SK-N-DZ (cell line): ENCODE measurements at places on chromosomes 5 and 9.

GRCh38 chr9:71690689-71691435 is 77.5 kb downstream of the CEMIP2 start:
- DNase-seq: no peak

DNA sequence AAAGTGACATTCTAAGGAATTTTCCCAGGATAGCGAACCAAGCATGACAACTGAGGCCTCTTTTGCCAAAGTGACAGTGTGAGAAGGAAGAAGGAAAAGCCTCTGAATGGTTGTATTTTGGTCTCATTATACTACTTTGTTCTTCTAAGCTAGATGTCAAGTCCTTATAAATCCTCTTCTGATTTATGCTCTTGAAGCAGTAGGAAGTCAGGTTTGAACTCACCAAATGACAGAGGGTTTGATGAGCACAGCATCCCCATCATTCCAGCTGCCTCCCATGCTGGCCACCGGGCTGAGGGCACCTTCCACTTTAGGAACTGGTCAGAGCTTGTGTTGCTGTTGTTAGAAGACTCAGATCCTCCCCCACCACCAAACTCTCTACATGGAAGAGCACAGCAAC is 44.1 kb downstream of the FAM240B start:
- DNase-seq: no peak

GRCh38 chr9:89011683-89012082 is 20.4 kb downstream of the S1PR3 start:
- no peak for DNase-seq

DNA sequence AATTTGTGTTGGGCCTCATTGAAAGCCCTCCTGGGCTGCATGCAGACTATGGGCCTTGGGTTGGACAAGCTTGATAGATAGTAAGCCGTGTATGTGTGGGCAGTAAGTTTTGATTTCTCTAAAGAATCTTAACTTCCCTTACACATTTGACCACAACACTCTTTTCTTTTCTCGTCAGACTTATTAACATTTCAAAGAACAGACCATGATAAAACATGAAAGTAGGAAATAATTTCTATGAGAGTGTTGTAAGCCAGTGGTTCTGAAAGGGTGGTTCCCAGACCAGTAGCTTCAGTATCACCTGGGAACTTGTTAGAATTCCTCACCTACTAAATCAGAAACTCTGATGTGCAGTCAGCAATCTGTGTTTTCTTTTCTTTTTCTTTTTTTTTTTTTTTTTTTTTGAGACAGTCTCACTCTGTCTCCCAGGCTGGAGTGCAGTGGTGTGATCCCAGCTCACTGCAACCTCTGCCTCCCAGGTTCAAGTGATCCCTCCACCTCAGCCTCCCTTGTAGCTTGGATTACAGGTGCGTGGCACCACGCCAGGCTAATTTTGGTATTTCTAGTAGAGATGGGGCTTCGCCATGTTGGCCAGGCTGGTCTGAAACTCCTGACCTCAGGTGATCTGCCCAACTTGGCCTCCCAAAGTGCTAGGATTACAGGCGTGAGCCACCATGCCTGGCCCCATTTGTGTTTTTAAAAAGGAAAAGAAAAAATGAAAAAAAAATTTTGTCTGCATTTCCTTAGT is 20.0 kb upstream of the GCNT1 start:
- no peak for DNase-seq

- no peak for DNase-seq
These were observed 16.3 kb downstream of the PRXL2C start for GRCh38 chr9:96638606-96639364.

GRCh38 chr9:108057421-108058134 is 568.0 kb upstream of the KLF4 start:
- DNase-seq: no peak

GRCh38 chr5:140293091-140293848 is 9.6 kb downstream of the PFDN1 start:
- no peak for DNase-seq

- no peak for DNase-seq
These were observed 133.8 kb upstream of the MOCS2 start for GRCh38 chr5:53243403-53243802.

DNA sequence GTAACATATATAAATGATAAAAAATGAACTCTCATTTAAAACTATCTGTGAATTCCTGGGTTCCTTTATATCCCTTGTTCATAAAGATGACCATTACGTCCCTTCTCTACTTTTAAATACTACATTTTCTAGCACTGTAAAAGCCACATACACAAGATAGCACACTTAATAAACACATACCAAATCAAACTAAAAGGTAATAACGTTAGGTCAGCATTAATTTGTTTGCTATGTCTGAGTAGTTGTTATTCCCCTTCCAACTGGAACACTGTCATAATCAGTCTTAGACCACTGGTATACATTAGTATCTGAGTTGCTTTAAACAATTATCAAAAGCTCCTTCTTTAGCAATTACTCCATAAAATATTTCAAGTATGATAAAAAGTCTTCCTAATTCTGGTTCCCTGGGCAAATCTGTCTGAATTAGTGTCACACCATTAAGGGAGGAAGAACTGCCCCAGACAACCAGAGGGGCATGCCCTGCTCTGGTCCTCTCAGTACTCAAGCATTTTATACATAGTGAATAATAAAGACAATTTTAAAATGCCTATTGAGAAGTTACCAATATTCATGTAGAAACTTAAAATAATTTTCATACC is 98.1 kb downstream of the RAPGEF6 start:
- DNase-seq: no peak

GRCh38 chr9:17280350-17281012 is 145.6 kb downstream of the CNTLN start:
- DNase-seq: no peak

DNA sequence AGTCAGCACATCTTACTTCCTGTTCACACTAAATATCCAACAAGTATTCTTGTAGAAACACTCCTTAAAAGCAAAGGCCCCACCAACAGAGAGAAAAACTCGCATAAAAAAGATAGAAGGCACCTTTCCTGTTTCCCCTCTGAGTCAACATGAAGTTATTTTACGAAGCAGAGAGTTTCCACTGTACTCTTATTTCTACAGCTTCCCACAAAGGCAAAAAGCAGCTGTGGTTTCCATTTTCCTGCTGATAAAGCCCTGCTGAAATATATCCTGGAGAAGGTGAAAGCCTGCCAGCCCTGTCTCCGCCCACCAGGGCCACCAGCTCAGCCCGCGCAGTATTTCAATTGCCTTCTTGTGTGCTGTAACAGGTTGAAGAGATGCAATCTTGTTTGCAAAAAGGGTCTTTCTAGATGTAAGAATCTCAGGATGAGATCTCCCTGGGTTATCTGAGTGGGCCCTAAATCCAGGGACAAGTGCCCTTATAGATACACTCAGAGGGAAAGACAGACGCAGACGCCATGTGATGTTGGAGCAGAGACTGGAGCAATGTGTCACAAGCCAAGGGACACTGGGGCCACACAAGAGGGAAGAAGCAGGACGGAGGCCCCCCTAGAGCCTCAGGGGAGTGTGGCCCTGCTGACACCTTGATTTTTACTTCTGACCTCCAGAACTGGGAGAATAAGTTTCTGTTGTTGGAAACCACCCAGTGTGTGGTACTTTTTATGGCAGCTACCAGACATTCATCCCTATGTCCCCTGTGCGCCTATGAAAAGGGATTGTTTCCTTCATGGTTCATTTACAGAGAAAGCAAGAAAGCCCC is 19.9 kb downstream of the SEMA4D start:
- no peak for DNase-seq

DNA sequence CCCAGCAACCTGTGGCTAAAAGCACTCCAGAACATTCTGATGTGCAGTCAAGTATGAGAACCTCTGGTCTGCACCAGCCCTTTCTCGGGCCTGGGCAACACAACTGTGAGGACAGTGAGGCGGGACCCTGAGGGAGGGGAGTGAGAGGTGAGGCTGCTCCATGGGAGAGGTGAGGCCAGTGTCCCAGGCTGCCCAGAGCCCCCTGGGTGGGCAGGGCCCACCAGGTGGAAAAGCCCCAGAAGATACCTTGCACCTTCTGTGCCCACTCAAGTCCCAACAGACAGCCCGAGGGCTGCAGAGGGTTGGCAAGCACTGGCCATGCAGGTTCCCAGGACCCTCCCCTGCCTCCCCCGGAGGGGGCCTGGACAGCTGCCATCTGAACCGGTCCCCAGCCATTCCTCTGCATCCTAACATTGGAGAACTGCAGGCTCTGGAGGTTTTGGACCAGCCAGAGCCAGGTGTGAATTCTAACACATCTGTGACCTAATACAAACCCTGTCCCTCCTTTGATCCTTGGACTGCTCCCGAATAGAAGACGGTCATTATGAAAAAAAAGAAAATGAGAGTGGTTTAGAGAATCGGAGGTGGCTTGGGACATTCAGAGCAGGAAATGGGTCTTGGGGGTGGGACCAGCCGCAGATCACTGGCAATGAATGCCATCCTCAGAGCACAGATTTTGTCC is 57.0 kb downstream of the DUSP1 start:
- no peak for DNase-seq

GRCh38 chr9:120650352-120650751 is 63.9 kb downstream of the MEGF9 start:
- no peak for DNase-seq

DNA sequence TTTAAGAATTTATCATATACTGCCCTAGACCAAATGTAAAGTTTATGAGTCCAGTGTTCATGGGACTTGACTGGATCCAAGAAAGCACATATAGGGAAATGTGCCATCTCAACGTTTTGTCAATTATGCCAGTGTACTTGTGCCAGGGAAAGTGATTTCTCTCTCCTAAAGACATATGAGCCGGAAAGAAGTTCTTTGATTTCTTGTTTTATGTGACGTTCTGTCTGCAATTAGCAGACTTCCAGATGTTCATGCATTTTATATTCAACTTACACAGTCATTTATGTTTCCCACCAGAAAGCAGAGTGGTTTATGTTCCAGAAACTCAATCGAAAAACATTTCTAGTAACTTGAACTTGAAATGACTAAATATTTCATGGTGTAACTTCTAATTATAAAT is 203.8 kb downstream of the FAM170A start:
- no peak for DNase-seq

DNA sequence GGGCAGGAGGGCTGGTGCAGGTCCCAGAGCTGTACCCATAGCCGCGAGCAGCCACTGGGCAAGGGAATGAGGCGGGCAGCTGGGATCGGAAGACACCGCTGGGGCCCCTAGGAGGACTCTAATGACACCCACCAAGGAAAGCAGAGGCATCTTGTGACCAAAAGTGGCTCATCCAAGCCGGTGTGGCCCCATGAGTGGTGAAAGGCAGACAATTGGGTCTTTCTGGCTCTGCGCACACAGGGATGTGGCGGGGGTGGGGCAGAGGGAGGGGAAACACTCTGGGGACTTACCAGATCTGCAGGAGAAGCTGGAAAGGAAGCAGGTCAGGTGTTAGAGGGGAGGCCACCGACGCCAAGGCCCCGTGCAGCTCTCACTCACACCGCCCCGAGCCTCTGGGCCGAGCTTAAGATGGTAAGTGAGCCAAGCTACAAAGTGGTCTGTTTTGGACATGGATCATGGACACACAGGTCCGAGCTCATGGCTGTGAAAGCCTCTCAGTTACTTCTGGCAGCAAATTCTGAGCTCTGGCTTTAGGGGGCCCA is 42.3 kb upstream of the SARDH start:
- no peak for DNase-seq

DNA sequence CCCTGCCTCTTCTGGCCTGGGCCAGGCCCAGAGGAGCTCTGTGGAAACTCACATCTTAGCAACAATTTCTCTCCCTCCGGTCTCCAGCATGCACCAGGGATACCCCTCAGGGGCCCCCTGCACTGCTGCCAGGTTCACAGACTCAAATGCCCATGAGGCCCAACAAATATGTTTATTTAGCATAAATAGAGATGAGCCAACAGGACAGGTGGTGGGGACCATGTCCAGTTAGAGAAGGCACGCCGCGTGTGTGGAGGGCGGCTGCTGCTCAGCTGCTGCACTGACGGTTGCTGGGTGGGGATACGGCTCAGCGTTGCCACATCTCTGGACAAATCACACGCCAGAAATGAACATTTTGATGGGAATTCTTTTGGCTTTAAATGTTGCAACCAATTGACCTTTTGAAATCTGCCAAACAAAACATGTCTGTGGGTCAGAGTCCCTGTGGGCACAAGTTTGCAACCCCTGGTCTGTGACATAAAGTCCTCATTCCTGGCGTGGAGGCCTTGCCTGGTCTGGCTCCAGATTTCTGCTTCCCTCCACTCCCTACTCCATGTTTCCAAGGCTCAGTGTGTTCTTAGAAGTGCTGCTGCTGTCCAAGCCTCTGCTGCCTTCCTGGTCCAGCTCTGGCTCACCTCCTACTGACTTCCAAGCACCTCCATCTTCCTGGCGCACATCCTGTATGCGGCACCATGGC is 88.9 kb downstream of the AMBP start:
- no peak for DNase-seq

DNA sequence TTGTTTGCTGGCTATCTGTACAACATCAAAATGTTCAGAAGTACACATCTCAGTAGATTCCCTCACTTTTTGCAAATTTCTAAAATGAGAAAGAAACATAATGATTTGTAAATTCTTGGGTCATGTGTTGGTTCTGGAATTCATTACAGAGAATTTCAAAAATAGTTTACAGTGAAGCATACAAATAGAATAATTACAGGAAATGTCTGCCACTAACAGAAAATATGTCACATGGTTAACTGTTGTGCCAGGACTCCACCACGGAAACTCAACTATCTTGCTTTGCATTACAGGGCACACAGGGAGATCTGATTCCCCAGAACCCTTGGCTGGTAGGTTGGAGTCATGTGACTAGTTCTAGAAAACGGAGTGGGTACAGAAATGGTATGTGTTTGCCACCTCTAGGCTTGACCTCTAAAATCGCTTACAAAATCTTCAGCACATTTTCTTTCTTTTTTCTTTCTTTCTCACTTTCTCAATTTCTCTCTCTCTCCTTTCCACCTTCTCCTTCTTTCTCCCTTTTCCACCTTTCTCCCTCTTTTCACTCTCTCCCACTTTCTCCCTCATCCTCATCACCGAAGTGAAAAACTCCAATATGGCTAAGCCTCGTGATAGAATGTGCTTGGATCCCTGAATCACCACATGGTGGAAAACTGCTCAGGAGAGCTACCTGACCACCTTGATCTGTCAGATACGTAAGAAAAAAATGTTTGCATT is 32.4 kb downstream of the RASEF start:
- DNase-seq: no peak

- DNase-seq: peak; percentile 77
These were observed 49.6 kb upstream of the RXRA start for GRCh38 chr9:134276453-134277245.

GRCh38 chr5:131974956-131975726 is 29.7 kb upstream of the MEIKIN start:
- no peak for DNase-seq
